ENCODE measurements at places on chromosomes 12 and 14. TPM values are rescaled to one million over a fixed set of nuclear protein-coding genes. Genes with fewer than 3 reads are reported as not detected.

SOCS4 gene
- total RNA-seq = 5.9 TPM

KRT75 gene
- not detected for total RNA-seq

ATF1 gene
- 20.4 TPM for total RNA-seq

REM2 gene
- 0.38 TPM for total RNA-seq

AJUBA gene
- total RNA-seq = 31.3 TPM

SLC7A7 gene
- total RNA-seq = 2.5 TPM

OR6C2 gene
- total RNA-seq = 0.22 TPM

CFAP251 gene
- total RNA-seq = 0.34 TPM

CPNE6 gene
- total RNA-seq = not detected

GLIPR1L1 gene
- not detected for total RNA-seq

ANO2 gene
- 0.49 TPM for total RNA-seq

SMIM41 gene
- 5.7 TPM for total RNA-seq

FAM234B gene
- total RNA-seq = 3.6 TPM

SLC6A15 gene
- 9.9 TPM for total RNA-seq

LTBR gene
- 129 TPM for total RNA-seq

ANO6 gene
- total RNA-seq = 13.0 TPM

MIPOL1 gene
- total RNA-seq = 4.9 TPM

MBIP gene
- 14.7 TPM for total RNA-seq

NR1H4 gene
- total RNA-seq = not detected

PLEKHD1 gene
- total RNA-seq = not detected

FAM90A1 gene
- not detected for total RNA-seq

CDKL1 gene
- total RNA-seq = 13.0 TPM
